ENCODE measurements at places on chromosomes 6 and 20.

DNA sequence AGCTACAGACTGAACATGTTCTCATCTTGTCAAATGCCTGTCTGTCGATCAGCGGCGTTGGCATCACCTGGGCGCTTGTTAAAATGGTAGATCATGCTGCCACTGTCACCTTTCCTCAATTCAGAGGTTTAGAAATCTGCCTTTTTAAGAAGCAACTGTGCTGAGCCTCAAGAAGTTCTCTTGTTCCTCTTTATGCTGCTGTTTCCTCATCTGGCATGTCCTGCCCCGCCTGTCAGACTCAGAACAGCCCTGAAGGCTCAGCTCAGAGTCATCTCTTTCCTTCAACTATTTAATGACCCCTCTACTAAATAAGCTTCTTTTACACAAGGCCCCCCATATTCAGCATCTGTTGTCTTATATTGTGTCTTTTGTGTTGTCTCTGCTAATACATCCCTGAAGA, 368.2 kb downstream of the EPM2A start:
- no peak for DNase-seq

- peak; percentile 78 for DNase-seq
Observed at GRCh38 chr20:18276821-18277220, 11.5 kb upstream of the ZNF133 start.

DNA sequence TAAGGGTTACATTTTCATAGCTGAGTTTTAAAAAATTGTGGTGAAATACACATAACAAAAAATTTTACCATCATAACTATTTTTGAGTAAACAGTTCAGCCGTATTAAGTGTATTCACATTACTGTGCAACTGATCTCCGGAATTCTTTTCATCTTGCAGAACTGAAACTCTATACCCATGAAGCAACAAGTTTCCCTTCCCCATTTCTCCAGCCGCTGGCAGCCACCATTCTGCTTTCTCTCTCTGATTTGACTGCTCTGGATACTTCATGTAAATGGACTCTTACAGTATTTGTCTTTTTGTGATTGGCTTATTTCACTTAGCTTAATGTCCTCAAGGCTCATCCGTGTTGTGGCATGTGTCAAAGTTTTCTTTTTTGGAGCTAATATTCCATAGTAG, 341.6 kb downstream of the QKI start:
- DNase-seq, result no peak

DNA sequence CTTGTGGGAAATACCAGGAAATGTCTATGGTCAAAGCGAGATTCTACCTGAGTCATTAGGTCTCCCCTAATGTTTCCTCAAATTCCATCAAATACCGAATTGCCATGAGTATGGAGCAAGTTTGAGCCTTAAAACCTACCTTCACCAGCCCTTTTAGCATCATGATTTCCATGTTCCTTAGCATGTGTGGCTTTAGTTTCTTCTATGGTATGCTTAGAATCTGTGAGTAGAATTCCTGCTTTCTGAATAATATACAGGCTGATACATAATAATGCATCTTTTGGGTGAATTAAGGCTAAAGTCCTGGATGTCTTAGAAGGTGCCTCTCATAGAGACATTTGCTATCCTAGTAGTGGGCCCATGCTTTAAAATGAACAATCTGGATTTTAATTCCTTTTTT, 32.0 kb downstream of the TSPYL4 start:
- no peak for DNase-seq

DNA sequence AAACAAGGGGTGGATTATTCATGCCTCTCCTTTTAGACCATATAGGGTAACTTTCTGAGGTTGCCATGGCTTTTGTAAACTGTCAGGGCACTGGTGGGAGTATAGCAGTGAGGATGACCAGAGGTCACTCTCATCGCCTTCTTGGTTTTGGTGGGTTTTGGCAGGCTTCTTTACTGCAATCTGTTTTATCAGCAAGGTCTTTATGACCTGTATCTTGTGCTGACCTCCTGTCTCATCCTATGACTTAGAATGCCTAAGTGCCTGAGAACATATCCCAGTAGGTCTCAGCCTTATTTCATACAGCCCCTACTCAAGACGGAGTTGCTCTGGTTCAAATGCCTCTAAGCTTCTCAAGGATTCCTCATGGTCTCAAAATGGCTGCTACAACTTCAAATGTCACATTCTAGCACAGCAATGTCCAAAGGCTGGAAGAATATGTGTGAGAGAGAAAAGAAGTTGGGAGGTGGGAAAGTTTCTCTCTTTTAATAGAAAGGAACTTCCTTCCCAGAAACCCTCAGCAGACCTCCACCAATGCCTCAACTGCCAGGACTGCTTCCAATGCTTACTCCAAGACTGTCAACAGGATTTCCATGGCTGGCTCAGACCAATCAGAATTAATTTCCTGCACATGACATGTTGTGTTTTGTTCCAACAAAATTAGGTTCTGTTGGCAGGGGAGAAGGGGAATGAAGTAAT, 46.6 kb upstream of the SLC9A8 start:
- DNase-seq, result no peak

GRCh38 chr20:22425344-22426295, 158.8 kb downstream of the FOXA2 start:
- DNase-seq, result no peak

DNA sequence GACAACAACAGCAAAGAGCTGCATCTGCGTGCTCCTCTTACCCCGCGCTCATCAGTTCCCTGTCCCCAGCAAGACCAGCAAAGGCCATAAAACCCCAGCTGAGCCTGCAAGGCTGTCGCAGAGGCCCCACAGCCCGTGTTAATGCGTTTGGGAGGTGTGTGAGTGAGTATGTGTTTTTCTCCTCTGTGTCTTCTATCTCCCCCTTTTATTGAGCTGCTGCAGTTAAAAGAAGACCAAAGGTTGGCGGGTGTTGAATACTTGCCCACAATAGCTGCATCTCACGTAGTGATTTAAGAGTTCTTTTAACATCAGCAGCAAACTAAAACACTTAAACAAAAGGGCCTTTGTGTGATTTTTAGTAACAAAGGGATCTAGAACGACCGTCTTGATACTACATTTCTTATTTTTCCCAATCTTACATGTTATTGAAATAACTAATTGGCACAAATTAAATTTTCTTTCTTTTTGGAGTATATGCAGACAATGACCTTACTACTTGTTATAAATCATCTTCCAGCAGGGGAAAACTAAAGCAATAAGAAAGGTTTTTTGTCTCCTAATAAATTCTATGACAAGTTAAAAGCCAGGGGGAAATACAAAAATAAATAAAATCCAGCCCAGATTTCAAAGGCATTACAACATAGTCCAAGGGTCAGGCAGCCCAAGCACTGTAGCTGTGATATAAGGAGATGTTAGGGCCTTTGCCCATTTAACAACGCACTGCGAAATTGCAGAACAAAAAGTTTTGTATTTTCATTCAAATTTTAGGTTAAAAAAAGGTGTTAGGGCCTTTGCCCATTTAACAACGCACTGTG, 27.2 kb upstream of the CNKSR3 start:
- DNase-seq, result no peak

DNA sequence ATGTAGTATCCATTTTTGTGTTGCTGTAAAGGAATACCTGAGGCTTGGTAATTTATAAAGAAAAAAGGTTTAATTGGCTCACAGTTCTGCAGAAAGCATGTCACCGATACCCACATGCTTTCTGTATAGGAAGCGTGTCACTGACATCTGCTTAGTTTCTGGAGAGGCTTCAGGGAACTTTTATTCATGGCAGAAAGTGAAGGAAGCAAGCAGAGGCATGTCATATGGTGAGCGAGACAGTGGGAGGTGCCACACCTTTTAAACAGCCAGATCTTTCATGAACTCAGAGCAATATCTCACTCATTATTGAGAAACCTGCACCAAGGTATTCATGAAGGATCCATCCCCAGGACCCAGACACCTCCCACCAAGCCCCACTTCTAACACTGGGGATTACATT, 3.5 kb downstream of the SUMO4 start:
- DNase-seq, result no peak

DNA sequence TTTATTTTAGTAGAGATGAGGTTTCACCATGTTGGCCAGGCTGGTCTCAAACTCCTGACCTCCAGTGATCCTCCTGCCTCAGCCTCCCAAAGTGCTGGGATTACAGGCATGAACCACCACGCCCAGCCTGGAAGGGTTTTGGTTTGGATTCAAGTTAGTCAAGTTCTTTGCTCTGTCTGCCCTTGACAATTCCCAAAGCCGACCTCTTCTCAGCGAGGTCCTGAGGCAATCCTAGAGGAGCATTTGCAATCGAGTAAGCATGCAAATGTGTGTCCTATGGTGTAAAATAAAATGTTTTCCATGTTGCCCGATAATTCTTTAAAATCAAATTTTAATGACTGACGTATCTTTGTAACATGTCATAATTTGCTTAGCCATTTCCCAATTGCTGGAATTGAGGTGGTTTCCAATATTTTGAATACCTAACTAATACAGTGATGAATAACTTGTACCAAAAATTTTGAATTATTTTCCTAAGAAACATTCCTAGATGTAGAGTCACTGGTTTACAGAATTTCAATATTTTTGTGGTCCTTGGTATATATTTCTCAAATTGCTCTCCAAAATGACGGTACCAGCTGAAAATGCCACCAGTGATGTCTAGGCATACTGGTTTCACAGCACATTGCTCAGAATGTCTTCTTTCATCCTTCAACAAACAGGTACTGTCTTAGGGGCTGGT, 38.7 kb downstream of the GTF2H5 start:
- DNase-seq, result no peak

DNA sequence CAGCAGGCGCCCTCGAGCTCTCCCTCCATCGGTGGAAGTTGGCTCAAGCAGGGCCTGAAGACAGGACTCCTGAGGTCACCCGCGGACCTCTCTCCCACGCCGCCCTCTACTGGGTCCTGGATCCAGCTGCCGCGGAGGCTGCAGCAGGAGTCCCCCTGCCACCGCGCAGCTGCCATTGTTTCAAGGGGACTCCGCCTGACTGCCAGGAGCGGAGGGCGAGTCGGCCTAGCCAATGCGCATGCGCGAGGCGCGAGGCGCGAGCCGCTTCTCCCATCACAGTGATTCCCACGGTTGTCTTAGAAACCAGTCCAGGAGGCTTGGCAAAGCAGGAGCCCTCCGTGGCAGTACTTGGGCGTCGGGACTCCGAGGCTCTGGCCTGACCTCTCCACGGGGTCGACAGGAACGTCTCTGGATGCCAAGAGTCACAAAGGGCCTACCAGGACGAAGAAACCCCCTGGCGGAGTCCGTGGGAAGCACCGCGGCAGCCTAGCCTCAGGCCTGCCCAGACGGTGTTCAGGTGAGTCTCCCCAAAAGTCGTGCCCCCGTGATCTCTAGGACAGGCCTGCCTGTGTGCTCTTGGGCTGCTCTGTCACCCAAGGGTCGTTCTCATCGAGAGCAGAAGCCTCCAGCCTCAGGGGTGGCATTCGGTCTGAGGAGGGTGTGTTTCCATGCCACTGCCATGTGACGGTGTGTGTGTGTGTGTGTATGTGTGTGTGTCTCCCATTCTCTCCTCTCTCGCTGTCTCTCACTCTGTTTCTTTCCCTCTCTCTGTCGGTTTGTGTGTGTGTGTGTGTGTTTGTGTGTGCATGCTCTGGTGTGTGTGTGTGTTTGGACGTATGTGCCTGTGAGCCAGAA, 290.6 kb upstream of the ZNF337 start:
- no peak for DNase-seq

DNA sequence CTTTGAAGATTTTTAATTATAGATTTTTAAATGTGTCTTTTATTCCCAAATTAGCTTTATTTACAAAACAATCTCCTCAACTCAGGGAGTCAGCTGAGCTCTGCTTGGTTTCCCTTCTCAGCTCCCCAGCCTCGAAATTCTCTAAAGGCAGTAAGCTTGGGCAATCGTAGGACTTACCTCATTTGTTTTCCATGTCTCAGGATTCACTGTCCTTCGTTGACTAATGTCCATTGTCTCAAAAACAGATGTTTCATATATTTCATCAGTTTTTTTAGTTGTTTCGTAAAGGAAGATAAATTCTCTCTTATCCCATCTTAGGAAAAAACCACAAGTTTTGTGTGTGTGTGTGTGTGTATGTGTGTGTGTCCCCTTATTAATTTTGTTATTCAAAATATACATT, 102.2 kb upstream of the ADGRF1 start:
- DNase-seq, result peak; percentile 25
